ENCODE measurements at places on chromosomes 5 and 9.

- no peak for DNase-seq
These were observed 210.5 kb downstream of the GADD45G start for GRCh38 chr9:89815061-89815902.

DNA sequence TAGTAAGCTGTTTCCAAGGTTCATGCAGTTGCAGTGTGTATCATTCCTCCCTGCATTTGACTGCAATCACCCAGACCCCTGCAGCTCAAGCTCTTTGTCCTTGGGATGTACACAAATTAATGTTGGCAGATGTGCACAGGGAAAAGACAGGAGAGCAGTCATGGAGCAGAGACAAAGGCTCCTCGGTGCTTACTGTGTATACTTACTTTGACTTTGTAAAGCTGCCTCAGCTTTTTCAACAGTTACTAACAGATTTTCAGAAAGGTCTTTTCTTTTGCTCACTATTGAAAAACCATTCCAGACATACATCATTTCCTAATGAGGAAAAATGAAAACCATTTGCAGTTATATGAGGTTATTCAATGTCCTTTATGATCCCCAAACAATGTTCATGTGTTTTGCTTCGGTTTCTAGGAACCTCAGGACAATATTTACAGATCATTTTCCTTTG lies 124.9 kb downstream of the TTC39B start:
- DNase-seq: no peak

DNA sequence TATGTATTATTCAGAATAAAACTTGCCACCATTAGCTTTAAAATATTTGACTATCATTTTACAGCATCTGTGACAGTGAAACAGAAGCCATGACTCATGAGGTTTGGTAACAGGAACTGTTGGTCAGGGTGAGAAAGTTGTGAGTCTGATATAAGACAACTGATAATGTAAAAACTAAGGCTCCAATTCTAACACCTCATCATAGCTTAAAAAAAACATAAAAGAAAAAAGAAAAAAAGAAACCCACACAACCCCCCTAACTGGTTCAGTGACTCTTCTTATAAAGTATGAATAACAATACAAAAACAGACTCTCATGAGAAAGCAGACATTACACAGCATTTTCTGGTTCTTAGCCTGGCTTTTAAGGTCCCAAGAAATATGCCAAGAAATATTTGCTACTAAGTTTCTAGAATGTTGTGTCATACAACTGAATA lies 85.8 kb downstream of the MRPS27 start:
- no peak for DNase-seq

- no peak for DNase-seq
These were observed 789 bp downstream of the COL27A1 start for GRCh38 chr9:114155995-114156656.

- no peak for DNase-seq
These were observed 325.1 kb upstream of the ADAMTS16 start for GRCh38 chr5:4815002-4815401.

GRCh38 chr5:133744051-133744959 lies 132.0 kb upstream of the FSTL4 start:
- DNase-seq: no peak

DNA sequence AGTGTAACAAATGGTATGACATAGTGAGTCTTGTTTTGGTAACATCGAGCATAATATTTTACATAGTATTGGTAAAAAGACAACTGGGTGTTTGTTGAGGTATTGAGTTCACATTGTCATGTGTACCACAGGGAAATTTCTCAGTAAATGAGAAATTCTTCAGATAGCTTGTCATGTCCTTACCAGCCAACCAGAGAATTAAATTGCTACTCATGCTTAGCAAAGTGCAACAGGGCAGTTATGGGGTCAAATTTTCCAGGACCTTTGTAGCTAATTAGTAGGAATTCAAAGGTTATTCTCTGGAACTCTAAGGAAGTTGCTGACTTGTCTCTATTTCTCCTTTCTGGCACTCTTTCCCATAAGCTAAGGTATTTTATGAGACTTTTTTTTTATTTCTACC lies 595.7 kb downstream of the EFNA5 start:
- DNase-seq: no peak

- peak; percentile 72 for DNase-seq
These were observed 182.8 kb upstream of the TARS1 start for GRCh38 chr5:33257807-33258429.

- DNase-seq: no peak
These were observed 6.4 kb downstream of the TMC1 start for GRCh38 chr9:72527801-72528195.

GRCh38 chr5:33330426-33330825 lies 110.3 kb upstream of the TARS1 start:
- peak; percentile 34 for DNase-seq
